Stimulated activated CD8-positive, alpha-beta memory T cell treated with anti-CD3 and anti-CD28 coated beads, Interleukin-7, amount 100 ng/mL, for 1 hour (primary cell): ENCODE measurements at places on chromosomes 12 and 14.

DNA sequence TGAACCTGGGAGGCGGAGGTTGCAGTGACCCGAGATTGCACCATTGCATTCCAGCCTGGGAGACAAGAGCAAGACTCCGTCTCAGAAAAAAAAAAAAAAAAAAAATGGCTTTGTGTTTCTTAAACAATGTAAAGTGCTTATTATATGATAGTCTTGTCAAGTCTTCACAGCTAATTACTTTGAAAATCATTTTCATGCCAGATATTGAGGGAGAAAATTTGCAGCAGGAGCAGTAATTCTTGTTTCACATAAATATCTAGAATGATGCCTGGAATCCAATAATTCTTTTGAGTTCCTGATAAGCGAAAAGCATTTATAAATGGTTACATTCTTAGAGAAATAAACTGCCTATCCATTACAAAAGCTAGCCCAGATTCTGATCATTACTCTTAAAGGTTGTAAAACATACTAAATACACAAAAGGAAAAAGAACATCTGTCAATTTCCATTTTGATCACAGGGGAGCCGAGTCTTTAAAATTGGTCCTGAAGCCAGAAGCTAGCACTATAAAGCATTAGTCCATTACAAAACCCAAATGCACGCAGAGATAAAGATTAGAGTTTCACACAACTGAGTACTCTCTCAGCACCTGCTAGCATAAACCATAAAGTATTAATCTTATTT, 50.3 kb downstream of the IFT81 start:
- DNase-seq, result no peak

DNA sequence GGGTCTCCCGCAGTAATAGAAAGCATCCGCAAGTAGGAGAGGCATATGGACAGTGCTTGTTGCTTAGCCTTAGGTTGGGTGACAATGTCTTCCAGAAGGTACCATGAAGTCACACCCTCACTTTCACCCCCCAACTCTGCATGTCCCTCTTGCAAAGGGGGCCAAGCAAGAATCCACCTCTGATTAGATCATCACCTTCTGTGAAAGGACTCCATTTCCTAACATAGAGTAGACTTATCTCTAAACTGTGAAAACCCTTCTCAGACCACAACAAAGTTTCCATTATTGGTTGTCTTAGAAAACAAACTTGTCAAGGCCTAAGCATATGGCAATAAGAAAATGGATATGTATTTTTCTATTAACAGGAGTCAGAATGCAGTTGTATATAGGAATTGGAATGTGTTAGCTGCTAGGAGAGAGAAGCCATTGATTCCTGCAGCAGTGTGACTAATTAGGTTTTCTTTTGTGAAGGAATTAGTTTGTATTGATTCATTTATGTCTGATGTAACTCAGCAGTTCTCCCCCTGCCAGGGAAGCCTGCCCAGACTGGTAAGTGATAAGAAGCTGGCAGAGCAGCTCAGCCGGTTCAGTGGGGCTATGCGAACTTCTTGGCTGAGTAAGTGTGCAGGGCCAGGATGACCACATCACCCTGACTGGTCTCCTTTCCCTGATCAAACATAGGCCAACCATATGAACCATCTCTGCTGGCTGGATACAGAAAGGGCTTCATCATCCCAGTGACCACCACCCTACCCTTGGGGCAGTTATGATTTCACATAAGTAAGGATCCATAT, 107.3 kb upstream of the CCDC196 start:
- DNase-seq, result no peak

DNA sequence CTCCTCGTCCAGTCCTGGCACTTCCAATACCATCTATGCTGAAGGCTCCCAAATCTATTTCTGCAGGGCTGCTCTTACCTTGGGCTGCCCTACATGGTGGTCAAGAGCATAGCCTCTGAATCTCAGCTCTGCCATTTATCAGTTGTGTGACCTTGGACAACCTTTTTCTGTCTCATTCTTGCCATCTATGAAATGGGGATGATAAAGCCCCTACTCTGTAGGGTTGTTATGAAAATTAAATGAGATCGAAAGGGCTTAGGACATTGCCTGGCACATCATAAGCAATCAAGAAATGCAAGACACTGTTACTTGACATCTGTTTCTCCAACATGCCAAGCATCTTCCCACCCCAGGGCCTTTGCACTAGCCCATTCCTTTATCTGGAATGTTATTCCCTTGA, 45.5 kb upstream of the GPATCH2L start:
- no peak for DNase-seq

DNA sequence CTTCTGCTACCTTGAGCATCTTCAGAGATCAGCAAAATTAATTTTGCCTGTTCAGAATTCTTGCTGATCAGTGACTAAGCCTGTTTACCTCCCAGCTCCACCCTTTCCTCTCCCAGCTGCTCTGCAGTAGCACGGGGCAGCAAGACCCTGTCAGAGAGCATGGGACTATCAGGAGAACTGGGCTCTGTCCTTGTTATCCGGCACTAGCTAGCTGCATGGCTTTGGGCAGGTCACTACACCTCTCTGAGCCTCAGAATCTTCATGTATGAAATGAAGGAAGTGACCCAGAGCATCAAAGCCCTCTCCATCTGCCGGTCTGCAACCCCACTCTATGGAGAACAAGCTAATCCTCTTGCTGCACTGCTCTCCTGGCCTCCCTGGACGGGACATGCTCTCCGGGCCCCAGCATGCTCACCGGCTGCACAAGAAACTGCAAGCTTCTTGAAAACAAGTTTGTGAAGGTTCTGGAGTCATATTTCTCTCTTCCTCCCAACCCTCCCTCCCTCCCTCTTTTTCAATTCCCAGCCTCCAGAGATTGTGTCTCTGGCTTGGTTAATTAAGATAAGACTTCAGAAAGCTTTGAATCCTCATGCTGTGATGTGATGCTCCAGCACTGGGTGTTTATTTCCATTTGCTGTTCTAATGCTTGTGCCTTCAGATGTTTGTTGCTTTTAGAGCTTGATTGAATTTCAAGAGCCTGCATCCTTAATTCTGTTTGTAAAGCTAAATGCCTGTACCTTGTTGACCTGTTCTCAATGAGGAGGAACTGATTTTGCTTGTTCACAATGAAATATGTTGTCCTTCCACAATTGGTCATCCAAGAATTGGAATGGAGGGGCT, 101.1 kb downstream of the CRACR2A start:
- DNase-seq, result no peak

DNA sequence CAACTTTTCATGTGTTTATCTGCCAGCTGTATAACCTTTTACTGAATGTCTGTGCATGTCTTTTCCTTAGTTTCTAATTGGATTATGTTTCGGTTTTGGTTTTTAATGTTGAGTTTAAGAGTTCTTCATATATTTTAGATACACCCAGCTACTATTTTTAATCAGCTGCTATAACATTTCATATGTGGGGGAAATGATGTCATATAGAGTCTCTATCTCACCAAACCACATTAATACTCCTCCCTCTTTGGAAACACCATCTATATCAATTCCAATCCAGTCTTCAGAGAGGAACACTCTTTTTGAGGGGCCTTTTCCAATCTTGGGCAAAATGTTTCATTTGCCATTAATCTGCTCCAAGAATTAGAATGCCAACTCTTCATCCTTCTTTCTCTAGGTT, 28.5 kb upstream of the GCH1 start:
- no peak for DNase-seq

DNA sequence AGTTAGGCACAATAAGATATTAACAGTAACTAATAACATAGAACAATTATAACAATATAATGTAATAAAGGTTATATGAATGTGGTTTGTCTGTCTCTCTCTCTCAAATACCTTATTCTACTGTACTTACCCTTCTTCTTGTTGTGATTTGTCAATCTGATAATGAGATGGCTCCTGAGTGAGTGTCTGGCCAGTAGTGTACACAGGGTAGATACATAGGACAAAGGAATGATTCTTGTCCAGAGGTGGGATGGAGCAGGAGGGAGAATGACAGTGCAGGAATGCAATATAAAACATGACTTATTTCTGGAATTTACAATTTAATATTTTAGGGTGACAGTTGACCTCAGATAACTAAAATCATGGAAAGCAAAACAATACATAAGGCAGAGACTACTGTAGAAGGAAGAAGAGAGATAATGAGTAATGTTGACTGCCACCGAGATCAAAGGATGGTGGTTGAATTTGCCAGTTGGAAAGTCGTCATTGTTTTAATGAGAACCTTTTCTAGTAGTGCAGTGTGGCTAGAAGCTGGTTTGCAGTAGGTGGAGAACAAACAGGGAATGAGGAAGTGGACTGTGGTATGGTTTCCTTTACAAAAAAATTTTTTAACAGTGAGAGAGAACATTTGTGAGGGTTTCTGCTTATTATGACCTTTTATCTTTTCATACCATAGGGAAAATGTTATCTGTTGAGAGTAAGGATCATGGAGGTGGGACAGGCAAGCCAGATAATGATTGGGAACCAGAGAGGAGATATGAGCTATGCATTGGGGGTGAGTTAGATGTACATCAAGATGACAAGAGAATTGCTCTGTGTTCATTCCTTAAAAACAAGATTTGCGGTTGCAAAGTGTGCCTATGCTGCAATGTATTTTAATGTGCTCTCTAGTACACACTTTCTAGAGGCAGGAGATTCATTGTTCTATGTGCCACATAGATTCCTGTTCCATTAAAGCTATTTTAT, 458.3 kb downstream of the BTG1 start:
- DNase-seq, result no peak

- no peak for DNase-seq
Observed at GRCh38 chr12:45483571-45483970, 245.9 kb upstream of the ARID2 start.

DNA sequence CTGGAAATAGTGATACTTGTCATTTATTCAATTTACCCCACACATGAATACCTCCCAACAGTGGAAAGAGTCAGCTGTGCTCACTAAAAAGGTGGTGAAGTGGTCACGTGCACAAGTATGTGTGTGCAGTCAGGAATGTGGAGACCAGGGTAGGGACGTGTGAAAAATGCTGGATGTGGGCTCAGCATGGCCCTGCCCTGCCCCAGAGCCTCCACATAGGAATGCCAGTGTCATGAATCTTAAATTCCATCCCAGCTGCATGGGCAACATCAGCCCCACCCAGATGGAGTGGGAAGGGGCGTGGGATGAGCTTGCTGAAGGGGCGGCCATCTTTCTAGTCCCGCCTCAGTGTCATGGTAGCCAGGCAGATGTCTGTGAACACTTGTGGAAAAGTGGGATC, 87.7 kb downstream of the C12orf75 start:
- DNase-seq, result no peak
